Muscle of leg (tissue), 16 donors: ENCODE measurements at places on chromosomes 2 and 18.

DNA sequence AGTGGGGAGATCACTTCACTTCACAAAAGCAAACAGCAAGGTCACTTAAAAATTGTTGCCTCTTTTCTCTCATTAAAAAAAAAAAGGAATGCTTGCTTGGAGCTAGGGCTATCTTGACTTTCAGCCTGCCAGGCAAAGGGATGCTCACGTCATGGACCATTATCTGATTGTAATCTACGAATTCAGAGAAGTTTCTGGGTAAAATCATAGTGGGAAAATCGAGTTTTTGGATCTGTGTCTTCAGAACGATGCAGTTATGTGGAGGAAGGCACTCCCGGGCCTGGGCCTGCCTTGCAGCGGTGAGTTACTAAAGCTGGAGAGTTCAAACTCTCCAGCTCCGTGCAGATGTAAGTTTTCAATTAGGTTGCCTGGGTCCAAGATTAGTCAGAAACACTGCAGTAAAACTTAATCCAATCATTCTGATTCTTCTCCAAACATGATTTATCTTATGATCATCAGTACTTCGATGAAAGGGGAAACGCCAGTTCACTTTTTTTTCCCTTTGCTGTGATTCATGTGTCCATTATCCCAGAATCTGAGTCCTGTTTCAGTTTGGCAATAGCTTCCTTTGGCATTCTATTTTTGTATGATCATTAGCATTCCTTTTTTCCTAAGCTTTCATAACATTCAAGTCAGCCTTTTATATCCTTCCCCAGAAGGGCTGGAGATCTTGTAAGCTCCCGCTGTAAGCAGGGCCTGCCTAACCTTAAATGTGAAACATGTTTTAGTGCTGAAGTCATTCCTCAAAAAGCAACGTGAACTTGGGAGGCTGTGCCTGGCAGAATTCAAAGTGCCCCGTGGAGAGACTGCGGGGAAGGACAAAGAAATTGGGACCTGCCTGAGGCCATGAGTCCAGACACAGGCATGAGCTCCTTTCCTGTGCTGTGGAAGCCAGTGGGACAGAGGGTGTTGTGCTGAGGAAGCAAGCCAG, 119.3 kb upstream of the TWIST2 start:
- H3K27ac ChIP-seq: peak overlapping the region; percentile 78
- H3K36me3 ChIP-seq: no peaks in the 10 kb centered on the region

DNA sequence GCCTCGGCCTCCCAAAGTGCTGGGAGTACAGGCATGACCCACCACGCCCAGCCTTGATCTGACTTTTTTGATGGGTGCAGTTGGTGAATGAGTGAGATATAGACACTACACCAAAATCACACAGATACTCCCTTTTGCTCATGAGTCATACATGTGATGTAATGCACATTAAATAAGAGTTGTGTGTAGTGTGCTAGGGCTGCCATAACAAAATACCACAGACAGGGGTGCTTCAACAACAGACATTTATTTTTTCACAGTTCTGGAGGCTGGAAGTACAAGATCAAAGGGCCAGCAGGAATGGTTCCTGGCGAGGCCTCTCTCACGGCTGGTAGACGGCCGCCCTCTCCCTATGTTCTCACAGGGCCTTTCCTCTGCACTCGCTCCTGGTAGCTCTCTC, 46.6 kb downstream of the GBX2 start:
- H3K4me1 ChIP-seq: peaks cover 8% of the 10 kb centered on the region
- no peak for DNase-seq
- no peak overlapping the region for H3K27ac ChIP-seq
- no peak overlapping the region for H3K4me3 ChIP-seq
- no peaks in the 10 kb centered on the region for H3K27me3 ChIP-seq
- H3K36me3 ChIP-seq: peaks cover 17% of the 10 kb centered on the region

- H3K4me3 ChIP-seq: no peak overlapping the region
- peaks cover 7% of the 10 kb centered on the region for H3K4me1 ChIP-seq
- peak; percentile 56 for DNase-seq
- peak overlapping the region; percentile 52 for H3K27ac ChIP-seq
Measured at GRCh38 chr2:191222507-191222906, 22.7 kb upstream of the MYO1B start.

DNA sequence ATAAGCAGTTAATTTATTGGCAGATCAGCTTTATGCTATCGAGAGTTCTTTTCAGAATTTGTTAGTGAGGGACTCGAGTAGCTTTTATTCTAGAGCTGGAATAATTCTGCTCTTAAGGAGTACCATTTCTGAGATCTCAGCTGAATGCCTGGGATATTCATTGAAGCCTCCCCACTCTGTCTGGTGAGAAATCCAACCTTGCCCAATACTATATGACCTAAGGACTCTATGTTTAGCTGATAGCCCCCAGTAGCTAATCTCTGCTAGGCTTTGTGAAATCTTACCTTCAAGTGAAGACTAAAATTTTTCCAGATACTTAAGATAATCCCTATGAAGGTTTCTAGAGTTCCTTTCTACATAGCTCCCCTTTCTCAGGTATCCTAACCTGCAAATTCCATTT, 261.4 kb downstream of the SETBP1 start:
- H3K27me3 ChIP-seq: no peaks in the 10 kb centered on the region
- no peak for DNase-seq
- H3K4me3 ChIP-seq: no peak overlapping the region
- H3K36me3 ChIP-seq: no peaks in the 10 kb centered on the region
- H3K4me1 ChIP-seq: no peaks in the 10 kb centered on the region
- no peak overlapping the region for H3K27ac ChIP-seq

GRCh38 chr2:157250836-157251235, 6.7 kb upstream of the GALNT5 start:
- DNase-seq: no peak
- no peaks in the 10 kb centered on the region for H3K27me3 ChIP-seq
- no peak overlapping the region for H3K4me3 ChIP-seq
- H3K4me1 ChIP-seq: no peaks in the 10 kb centered on the region
- no peak overlapping the region for H3K27ac ChIP-seq

- H3K27ac ChIP-seq: no peak overlapping the region
- no peak for DNase-seq
- H3K27me3 ChIP-seq: no peaks in the 10 kb centered on the region
- H3K4me1 ChIP-seq: peaks cover 10% of the 10 kb centered on the region
- H3K36me3 ChIP-seq: peaks cover 33% of the 10 kb centered on the region
- H3K4me3 ChIP-seq: no peak overlapping the region
Measured at GRCh38 chr2:69099541-69099940, 86.6 kb downstream of the ANTXR1 start.

DNA sequence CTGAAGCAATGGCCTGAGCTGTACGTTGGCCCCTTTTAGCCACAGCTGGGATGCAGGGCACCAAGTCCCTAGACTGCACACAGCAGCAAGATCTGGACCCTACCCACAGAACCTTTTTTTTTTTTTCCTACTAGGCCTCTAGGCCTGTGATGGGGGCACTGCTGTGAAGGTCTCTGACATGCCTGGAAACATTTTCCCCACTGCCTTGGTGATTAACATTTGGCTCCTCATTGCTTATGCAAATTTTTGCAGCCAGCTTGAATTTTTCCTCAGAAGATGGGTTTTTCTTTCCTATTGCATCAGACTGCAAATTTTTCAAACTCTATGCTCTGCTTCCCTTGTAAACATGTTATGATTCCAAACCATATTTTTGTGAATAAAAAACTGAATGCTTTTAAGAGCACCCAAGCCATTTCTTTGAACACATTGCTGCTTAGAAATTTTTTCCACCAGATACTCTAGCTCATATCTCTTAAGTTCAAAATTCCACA, 33.5 kb downstream of the PDE1A start:
- H3K27ac ChIP-seq: no peak overlapping the region
- DNase-seq: no peak
- H3K4me3 ChIP-seq: no peak overlapping the region
- no peaks in the 10 kb centered on the region for H3K36me3 ChIP-seq

GRCh38 chr2:145020694-145021093, 500.8 kb upstream of the ZEB2 start:
- H3K36me3 ChIP-seq: no peaks in the 10 kb centered on the region
- no peak overlapping the region for H3K27ac ChIP-seq
- no peaks in the 10 kb centered on the region for H3K27me3 ChIP-seq
- H3K4me1 ChIP-seq: no peaks in the 10 kb centered on the region

DNA sequence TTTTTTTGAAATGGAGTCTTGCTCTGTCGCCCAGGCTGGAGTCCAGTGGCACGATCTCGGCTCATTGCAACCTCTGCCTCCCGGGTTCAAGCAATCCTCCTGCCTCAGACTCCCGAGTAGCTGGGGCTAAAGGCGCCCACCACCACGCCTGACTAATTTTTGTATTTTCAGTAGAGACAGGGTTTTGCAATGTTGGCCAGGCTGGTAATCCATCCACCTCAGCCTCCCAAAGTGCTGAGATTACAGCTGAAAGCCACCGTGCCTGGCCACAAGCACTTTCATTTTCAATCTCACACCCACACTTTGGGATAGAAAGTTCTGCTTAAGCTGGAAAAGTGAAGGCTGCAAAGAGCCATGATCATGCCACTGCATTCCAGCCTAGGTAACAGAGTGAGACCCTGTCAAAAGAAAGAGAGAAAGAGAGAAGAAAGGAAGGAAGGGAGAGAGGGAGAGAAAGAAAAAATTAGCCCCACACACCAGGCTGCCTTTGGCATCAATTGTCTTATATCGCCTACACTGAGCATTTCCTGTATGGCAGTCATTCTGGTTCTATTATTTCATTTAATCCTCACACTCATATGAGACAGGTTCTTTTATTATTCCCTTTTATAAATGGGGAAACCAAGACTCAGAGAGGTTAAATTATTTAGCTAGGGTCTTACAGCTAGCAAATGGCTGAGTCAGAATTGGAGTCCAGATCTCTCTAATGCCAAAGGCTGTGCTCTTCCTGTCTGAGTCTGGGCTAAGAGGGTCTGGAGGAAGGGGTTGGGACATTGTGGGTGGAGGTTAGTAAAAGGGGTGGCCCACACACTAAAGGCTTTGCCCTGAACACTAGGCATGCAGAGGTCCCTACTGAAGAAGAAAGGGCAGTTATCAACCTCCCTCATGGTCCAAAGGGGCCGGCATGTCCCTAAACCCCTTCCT, 37.9 kb upstream of the PKDCC start:
- no peaks in the 10 kb centered on the region for H3K27me3 ChIP-seq
- no peak overlapping the region for H3K4me3 ChIP-seq
- DNase-seq: no peak

GRCh38 chr2:10620481-10620880, 69.3 kb downstream of the NOL10 start:
- H3K4me1 ChIP-seq: no peaks in the 10 kb centered on the region
- DNase-seq: no peak
- no peaks in the 10 kb centered on the region for H3K27me3 ChIP-seq
- H3K27ac ChIP-seq: no peak overlapping the region

GRCh38 chr2:73202156-73203054, at the start of gene NOTO:
NOTO (plus strand) TSS chr2:73202574; CDS start chr2:73202667, 93 bp downstream.
- H3K36me3 ChIP-seq: no peaks in the 10 kb centered on the region
- H3K4me1 ChIP-seq: peaks cover 14% of the 10 kb centered on the region
- DNase-seq: no peak
- no peak within 1 kb of the TSS for H3K27ac ChIP-seq
- no peak within 1 kb of the TSS for H3K4me3 ChIP-seq

DNA sequence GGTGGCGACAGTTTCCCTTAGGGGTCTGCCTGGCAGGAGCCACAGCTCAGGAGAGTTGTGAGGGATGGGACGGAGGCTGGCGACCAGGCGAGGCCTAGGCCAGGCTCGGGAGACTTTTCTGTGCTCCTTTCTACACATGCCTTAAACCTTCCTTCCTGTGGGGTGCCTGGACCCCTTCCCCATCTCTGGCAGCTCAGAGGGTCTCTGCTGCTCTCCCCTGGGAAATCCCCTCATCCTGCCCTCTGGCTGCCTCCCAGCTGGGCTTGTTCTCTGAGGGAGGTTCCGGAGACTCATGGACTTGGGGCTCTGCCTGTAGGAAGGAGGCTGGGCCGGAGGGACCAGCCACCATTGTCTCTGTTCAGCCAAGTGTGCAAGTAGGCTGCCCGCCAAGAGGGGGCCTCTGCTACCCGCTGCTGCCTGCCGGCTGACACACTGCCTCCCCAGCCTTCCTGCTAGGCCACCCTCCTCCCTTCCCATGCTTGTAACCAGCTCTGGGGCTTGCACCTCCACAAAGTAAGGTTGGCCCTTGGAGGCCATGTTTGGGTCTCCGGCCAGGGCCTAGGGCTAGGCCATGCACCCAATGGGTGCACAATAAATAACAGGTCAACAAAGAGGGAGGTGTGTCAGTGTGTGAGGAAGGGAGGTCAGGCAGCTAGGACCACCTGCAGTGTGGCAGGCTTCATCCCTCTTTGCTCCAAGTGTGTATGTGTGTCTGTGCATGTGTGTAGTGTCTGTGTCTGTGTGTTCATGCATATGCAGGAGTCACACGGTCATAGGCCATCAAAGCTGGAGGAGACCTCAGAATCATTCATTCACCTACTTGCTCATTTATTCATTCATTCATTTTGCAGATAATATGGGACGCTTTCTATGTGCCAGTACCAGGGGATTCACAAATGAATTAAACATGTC, 28.8 kb downstream of the PSD4 start:
- no peak for DNase-seq
- H3K36me3 ChIP-seq: no peaks in the 10 kb centered on the region
- H3K4me3 ChIP-seq: no peak overlapping the region
- H3K4me1 ChIP-seq: peaks cover 8% of the 10 kb centered on the region
- H3K27ac ChIP-seq: no peak overlapping the region

DNA sequence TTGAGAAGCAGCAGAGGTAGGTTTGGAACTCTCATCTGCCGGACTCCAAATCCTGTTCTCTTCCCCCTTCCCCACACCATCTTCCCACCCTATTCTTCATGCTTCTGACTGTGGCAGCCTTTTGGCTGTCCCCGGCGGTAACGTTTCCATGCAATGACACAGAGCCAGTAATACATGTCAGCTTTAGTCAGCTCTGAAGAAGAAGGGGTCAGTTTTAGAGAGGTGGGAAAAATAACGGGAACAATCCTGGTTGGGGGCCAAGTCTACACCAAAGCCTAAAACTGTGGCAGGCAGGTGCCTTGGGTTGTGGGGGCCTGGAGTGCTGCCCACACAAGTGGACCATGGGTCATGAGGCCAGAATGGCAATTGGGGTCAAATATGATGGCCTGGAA, 106.8 kb downstream of the LPIN1 start:
- H3K27ac ChIP-seq: no peak overlapping the region
- DNase-seq: no peak
- no peaks in the 10 kb centered on the region for H3K36me3 ChIP-seq
